ENCODE measurements at places on chromosomes 16 and 17. TPM values are rescaled to one million over a fixed set of nuclear protein-coding genes. Genes with fewer than 3 reads are reported as not detected.
A peak's percentile ranks its signal among the peaks of the same experiment; 100 is the strongest.

DNA sequence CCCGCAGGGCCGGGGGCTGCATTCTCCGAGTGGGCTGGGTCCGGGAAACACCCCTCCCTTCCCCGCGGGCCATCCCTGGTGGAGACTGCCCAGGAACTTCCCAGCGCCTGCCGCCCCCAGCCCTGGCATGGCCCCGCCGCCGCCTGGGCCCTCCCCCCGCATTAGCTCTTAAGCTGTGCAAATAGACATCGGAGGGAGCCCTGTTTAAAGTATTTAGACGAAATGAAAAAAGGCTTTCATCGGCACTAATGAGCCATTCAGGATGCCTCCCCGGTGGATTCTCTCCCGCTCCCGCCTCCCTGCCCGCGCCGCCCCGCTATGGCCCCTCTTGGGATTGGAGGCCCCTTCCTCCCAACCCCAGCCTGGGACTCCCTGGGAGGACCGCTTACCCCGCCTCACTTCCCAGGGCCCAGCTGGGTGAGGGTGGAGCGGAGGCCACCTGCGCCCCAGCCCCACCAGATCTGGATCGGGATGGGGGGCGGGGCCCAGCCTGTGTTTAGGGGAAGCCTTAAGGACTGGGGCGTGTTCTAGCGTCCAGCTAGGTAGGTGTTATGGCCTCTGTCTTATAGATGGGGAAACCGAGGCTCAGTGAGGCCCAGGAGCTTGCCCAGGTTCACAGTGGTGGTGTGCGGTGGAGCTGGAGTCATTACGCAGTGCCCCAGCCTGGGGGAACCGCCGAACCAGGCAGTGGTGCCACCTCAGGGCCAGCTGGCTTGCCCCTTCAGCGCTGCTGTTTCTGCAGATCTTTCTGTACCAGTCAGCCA, 19.7 kb downstream of the SEZ6 start:
- no peak for DNase-seq

CDR2L gene
- 25.1 TPM for total RNA-seq

DNA sequence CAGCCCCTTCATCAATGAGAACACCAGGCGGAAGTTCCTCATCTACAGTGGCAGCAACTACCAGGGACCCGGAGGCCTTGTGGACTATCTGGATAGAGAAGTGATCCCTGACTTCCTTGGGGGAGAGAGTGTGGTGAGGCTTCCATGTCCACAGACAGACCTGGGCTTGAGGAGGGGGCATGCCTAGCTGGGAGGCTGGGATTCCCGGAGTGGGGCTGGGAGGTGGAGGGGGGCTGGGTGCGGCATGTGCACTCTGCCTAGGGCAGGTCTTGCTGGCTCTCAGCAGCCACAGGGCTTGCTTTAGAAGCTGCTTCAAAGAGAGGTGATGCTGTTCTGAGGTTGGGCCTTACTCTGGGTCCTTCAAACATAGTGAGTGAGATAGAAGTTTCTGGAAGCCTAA, 27.8 kb downstream of the NAGPA start:
- no peak for DNase-seq

DNA sequence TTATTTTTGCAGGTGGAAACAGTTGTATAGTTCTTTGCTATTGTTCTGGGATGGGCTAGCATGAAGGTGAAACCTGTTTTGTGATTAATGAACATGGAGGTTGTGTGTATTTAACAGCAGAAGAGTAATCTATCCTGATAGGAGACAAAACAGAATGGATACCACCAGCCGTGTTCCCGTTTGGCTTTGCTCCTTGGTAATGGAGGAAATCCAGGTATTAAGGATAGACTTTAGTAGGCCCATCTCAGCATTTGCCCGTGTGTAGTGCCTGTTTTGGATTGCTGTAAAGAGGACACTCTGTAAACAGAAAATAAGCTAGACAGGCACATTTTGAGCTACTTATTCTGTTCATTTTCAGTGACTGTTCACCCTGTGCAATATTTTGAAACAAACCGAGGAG, 215.1 kb downstream of the RBFOX1 start:
- DNase-seq = no peak

DNA sequence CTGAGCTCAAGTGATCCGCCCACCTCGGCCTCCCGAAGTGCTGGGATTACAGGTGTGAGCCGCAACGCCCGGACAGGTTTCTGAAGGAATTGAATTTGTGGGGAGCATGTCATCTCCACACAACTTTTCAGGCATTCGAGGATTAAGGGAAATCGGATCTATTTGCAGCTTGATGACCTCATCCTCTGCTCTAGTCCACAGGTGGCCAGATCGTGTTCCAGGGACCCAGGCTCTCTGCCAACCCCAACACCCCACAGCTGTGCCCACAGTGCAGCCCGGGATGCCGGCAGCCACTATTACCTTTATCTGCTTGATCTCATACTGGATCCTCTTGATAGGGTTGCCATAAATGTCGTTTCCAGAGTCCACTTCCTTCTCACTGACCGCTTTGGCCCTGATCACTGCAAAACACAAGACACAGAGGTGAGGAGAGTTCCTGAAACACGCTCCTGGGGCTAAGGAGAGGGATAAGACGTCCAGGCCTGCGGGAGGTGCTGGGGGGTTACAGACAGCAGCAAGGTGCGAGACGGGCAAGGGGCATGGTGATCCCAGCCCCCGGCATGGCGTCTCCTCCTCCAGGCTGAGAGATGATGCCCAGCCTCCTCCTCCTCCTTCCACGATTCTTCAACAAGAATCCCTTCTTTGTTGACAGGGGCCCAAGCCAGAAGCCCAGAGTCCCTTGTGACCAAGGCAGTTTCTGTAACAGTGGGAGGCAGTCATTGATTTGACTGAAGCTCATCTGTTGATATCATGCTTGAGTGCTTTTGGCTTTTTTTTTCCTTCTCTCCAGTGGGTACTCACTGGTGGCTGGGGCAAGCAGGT, 29.3 kb downstream of the CEP295NL start:
- peak; percentile 91 for DNase-seq

TPSAB1 gene
- not detected for total RNA-seq
